ENCODE measurements at places on chromosomes 7 and 10.

- DNase-seq = no peak
These were observed 202.6 kb upstream of the KAT6B start for GRCh38 chr10:74623786-74624185.

- peak; percentile 38 for DNase-seq
These were observed 564.2 kb downstream of the TCERG1L start for GRCh38 chr10:130747356-130747755.

GRCh38 chr10:104336821-104337467 lies 1.3 kb downstream of the ITPRIP start:
- no peak for DNase-seq

DNA sequence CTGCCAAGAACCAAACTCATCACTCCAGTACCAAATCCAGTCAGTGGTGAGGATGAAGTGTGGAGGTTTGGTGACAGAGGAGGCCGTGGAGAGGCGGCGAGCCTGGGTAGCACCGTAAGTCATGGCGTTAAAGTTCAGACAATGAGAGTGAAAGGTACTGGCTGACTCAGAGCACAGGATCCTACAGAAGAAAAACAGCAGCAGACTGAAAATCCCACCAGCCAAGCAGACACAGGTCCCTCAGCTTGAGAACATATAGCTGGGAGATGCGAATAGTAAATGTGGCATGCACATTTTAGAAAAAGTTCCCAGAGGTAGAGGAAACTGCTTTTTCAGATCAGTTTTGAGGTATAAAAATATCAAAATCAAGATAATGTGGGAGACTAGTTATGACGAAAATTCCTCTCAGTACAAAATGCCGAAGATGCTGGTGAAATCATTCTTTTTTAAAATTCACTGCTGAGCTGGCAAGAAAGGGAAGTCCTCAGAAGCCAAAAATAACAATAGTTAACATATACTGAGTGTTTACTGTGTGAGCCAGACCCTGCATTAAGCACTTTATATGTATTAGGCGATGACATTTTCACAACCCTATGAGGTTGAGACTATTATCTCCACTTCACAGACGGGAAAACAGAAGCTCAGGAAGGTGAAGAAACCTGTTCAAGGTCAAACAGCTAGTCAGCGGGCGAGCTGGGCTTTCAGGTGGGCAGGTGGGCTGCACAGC lies 20.9 kb downstream of the PARP12 start:
- no peak for DNase-seq

DNA sequence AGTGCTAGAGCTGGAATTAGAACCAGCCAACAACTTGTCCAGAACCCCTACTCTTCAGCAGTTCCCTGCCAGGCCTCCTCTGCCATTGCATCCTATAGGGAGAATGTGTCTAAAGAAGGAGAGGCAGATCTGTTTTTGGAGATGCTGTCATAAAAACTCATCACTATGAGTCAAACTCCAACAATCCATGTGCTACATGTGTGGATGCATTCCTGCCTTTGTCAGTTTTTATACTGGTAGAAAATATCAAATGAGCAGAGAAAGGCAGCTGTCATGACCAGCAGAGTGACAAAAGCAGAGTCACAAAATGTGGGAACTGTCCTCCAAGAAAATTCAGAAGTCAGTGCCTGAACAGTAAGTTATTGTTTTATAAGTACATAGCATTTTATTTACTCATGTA lies 93.0 kb downstream of the ABLIM1 start:
- no peak for DNase-seq

GRCh38 chr7:41955893-41956675 lies 253.2 kb upstream of the INHBA start:
- no peak for DNase-seq

DNA sequence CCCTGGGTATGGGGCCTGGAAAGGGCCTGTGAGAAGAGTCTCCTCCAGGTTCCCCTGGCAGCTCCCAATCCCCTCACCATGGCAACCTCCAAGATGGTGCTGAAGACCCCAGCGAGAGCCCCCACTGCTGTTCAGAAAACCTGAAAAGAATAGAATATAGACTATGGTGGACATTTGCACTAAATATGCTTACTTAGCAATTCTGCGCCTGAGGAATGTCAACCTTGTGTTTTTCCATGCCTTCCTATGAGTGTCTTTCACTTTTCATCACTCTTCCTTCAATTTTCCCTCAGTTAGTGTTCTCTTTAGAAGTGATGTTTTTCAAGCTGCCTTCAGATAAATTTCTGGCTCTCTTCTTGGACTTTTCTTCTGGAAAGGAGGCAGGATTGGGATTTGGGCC lies 589.2 kb downstream of the LRMDA start:
- no peak for DNase-seq

- no peak for DNase-seq
These were observed 180.1 kb downstream of the NEURL1 start for GRCh38 chr10:103673606-103674005.

GRCh38 chr10:32955790-32956189 lies 2.2 kb downstream of the ITGB1 start:
- DNase-seq = no peak

DNA sequence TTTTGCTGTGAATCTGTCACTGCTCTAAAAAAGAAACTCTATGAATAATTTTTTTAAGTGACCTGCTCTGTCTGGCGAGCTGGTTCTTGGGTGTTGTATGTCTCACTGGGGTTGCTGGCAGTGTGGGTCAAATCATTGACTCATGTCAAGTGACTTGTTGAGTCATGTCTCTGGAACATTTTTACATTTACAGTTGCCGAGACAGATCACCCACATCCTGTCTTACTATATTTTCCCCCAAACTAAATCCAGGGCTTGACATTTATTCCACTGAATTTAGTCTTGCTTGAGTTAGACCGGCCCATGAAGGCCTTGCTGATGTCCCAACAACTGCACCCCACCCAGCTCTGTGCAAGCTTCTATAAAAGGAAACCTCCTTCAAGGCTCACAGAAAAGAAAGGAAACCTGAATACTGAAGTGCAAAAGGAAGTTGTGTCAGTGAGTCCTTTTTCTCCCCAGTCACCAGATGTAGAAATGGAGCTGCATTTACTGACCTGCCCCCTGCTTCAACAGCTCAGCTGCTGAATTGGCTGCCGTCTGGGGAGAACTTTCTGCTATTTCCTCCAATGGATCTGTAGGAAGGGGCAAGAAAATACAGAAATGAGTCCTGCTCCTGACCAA lies 290.3 kb downstream of the TNS3 start:
- no peak for DNase-seq

GRCh38 chr10:119477444-119477843 lies 65.1 kb downstream of the RGS10 start:
- peak; percentile 68 for DNase-seq
